Vagina (tissue), 2 donors: ENCODE measurements at places on chromosomes 3 and 15. TPM values are rescaled to one million over a fixed set of nuclear protein-coding genes. Genes with fewer than 3 reads are reported as not detected.

The RPP14 gene
- 16.9 TPM for total RNA-seq

The GOLGA8J gene
- not detected for total RNA-seq

The DUOXA2 gene
- 1.5 TPM for total RNA-seq

The ANKDD1A gene
- 17.7 TPM for total RNA-seq

The CISH gene
- 21.9 TPM for total RNA-seq

The ZMYND10 gene
- total RNA-seq, result 0.74 TPM

The GATA2 gene
- total RNA-seq, result 50.6 TPM
